ENCODE measurements at places on chromosomes 3 and 15.

DNA sequence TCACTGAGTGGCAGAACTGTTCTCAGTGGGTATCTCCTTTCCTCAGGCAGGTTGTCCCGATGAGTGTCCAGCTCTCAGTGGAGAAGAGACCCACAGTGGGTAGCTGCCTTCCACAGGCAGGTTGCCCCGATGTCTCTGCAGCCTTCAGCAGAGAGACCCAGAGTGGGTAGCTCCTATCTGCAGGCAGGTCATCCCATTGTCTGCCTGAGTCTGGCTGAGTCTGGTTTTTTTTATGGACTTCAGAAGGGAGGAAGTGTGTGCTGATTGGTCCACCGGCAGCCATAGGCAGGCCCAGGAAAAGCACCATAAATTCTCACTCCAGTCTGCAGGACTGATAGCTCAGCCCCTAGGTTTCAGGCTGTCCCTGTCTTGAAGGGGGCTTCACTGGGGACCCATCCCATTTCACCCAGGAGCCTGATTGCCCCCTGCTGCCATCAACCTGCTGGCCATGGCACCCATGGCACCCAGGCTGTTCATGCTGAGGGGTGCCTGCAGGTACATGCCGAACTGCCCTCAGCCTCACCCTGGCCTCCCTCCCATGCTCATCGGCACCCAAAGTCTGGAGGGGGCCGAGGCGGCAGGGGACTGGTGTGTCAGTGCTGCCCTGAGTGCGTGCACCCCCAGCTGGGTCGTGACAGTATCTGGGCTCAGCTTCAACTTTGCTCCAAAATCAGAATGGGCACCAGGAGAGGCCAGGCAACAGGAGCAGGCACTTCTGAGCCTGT, 3.6 kb upstream of the LIMD1 start:
- DNase-seq: no peak

- DNase-seq: no peak
These were observed 61.8 kb downstream of the ARHGEF26 start for GRCh38 chr3:154182975-154183374.

DNA sequence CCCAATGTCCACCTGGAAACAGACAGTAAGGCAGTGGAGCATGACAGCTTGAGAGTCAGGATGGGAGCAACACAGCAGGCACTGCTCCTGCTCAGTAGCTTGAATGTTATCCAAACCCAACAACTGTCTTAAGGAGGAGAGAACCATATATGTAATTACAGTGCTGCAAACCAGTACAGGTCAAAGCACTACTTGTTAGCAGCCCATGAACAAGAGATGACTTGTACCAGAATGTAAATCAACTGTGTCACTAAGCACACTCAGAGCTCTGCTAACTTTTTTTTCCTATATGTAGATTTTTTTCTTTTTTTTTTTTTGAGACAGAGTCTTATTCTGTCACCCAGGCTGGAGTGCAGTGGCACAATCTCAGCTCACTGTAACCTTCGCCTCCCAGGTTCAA, 87.1 kb downstream of the ANO10 start:
- no peak for DNase-seq

- DNase-seq: no peak
These were observed 30.5 kb downstream of the EDEM1 start for GRCh38 chr3:5217824-5218595.

DNA sequence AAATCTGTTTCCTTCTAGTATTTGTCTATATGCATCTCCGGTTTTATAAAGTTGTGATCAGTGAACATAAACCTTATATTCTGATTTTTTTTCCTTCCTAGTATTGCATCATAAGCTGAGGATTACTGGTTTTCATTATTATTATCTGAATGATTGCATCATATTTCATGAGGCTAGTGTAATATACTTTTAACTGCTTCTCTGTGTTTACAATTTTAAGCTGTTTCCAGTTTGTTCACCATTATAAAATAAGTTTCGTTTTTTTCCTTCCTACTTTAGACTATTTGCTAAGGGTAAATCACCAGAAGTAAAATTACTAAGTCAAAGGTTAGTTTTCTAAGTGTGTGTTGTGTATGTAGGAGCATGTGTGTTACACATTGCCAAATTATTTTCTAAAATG, 20.2 kb downstream of the SEMA6D start:
- no peak for DNase-seq

- no peak for DNase-seq
These were observed 6.1 kb upstream of the SCAANT1 start for GRCh38 chr3:63918321-63918720.

DNA sequence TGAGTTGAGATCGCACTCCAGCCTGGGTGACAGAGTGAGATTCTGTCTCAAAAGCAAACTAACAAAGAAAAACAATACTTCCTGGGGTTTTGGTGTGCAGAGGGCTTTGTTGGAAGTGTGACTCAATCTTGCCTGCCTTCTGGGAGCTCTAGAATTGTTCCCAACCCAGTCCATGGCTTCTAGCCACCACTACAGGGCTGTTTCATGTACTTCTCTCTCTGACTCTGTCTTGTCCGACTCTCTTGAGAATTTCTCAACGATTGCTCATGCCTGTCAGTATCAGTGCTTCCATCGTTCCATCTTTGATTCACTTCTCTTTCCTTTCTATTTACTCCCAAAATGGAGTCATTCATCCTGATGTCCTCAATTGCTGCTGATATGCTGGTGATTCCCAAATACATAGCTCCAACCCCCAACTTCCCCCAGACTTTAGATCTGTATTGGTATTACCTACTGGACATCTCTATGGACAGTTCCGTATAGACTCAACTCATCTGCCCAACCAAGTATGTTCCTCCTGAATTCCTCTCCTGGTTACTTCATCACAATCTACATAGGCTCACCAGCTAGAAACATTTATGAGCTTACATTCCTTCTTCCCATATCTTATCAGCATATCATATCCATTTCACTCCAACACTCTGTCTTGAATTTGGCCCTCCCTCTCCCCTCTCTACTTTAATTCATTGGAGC, 1.8 kb upstream of the AP2M1 start:
- no peak for DNase-seq

DNA sequence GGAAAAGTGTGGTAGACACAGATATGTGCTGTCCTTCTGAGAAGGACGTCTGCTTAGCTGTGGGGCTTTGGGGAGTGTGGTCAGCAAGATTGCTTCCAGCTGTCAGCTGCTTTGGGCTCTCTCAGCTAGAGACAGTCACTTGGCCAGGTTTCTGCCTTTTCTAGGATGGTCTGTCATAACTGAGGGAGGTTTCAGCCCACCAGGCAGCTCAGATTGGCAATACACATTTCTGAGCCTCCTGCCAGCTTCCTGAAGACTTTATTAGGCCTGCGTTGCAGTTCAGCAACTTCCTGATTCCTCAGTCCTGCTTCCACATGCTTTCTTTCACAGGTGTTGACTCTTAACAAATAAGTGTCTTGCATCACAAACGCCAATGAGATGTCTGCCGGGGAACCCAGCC, 286.5 kb downstream of the SQOR start:
- DNase-seq: no peak

DNA sequence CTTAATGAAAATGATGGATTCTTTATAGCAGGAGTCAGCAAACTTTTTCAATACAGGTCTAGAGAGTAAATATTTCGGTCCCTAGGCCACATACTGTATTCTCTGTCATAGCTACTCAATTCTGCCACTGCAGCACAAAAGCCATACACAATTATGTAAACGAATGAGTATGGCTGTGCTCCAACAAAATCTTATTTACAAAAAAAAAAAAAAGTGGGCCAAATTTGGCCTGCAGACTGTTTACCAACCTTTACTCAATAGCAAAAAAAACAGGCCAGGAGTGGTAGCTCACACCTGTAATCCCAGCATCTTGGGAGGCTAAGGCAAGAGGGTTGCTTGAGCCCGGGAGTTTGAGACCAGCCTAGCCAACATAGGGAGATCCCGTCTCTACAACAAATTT, 41.1 kb downstream of the TTBK2 start:
- no peak for DNase-seq

DNA sequence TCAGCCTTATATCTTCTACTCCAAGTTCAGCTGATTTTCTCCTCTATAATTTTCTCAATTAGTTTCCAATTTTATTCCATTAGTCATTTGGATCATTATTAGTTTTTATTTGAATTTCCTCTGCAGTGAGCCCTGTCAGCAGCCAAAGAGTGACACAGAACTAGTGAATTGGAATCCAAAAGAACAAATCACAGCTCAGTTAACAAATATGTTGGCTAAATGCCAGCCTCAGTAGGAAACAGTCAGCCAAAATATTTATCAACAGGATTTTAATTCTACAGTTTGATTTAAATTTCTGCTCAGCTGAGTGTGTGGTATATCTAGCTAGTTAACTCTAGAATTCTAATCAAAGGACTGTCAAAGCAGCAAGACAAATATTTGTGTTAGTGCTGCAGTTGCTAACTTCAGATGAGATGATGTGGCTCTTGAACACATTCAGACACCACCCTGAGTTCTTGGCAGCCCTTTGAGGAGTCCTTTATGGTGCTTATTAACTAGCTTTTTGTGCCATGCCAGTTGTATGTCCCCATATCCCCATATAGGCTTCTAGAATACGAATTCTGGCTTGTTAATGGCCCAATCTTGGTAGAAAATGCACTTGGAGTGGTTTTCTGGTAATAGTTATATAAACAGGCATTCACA, 194.5 kb downstream of the CPNE4 start:
- DNase-seq: no peak
